GM12892 (cell line): ENCODE measurements at places on chromosomes 4 and X.

DNA sequence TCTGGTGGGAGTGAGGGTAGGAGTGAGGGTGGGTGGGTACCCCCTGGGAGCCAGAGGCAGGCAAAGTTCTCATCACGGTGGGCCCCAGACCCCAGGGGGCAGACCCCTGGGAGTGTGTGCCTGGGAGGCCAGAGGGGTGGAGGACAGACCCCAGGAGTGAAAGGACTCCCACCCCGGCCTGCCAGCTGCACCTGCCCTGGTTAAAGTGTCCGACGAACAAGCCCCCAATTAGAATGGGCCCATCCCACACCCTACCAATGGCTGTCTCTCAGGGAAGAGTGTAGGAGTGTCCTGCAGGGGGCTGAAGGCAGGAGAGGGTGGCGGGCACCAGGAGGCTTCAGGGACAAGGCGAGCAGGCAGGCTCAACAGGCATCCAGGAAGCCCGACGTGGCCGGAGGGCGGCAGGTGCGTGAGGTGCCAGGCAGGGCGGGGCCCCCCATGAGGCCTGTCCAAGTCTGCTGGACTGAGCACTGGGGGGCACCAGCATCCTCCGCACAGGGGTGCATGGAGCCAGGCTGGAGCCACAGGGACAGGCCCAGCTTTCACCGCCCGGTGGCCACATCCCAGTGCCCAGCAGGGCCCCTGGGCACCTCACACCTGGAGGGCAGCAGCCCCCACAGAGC is 8.7 kb downstream of the PDE6B start:
- no peak for DNase-seq

GRCh38 chr4:145181091-145181501 is 707 bp upstream of the OTUD4 start:
- no peak for DNase-seq

- DNase-seq = no peak
Measured at GRCh38 chr4:65651751-65652150, 18.5 kb downstream of the EPHA5 start.

DNA sequence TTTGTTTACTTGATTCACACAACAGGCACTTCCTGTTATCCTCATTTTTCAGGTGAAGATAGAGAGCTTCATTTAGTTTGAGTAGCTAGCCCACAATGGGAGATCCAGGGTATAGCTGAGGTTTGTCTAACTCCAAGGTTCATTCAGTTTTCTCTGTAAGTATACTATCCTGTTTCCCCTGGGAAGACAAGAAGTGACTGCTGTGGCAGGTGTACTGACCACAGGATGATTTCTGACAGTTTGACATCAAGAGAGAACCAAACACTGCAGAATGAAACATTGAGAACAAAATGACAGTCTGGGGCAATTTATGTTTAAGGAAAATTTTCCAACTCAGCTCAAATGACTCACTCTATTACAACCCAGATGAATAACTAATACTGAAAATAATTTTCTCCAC is 958.0 kb downstream of the STPG2 start:
- DNase-seq = no peak

DNA sequence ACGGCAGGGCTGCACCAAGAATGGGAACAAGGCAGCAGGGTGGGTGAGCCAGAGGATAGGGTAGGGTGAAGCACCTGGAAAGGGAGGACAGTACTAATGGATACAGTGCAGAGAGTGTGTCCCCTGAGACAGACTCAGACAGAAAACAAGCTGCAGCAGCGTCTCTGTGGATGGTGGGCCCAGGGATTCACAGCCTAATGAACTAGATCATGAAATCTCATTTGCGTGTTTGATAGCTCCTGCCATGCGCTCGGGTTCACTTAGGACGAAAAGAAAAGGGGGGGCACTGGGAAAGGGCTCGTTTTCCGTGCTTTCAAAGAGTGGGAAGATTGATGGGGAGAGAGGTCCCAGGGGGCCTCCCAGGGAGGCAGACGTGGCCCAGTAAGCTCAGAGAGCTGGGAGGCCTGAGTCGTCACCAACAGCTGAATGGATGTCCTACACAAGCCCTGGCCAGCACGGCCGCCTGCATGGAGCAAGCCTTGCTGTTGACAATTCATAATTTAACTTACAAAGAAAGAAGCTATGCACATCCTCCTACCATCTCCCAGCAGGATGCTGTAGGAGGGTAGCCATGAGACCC is 446.9 kb downstream of the BCOR start:
- no peak for DNase-seq

DNA sequence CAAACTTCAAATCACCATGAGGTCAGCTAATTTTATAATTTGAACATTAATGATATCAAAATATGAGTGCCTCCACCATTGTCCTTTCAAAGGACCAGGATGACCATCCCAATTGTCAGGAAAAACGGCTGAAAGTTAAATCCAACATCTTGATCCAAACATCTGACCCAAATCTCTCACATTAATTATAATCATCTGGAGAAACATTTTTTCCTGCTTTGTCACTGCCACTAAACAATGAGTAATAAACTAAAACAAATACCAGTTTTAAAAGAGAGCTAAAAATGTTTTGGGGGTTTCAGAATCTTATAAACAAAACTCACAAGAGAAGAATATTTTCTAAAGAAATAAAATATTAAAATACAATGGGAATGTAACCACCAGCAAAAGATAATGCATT is 45.7 kb upstream of the NDST4 start:
- no peak for DNase-seq

GRCh38 chrX:100980608-100981497 is 11.3 kb downstream of the ARL13A start:
- no peak for DNase-seq

GRCh38 chr4:1622238-1622637 is 61.9 kb downstream of the FAM53A start:
- DNase-seq = no peak

GRCh38 chr4:162265802-162266201 is 102.0 kb upstream of the FSTL5 start:
- DNase-seq = no peak

DNA sequence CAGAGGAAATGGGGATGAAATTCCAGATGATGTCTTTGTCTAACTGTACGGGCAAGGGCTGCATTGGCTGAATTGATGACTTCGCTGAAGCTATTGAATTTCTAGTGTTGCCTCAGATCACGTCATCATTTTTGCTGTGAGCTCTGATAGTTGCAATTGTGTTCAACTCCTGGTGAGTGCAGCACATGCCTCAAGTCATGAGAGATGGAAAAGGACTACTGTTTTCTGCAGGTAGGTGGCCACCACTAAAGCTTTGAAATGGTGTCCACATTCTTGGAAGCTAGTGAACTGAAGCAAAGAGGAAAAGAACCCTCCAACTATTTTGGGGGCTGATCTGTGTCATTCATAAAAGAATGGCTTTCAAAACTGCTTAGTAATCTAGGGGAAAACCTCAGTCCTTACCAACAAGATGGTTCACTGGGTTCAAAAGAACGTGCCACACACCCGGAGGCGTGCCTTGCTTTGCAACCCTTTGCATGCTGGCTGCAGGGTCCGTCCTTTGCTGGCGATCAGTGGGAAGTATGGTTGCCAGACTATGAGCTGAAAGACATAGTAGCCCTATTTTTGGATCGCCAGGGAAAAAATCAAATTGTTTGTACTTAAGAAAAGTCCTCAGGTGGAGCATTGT is 88.1 kb upstream of the STOX2 start:
- DNase-seq = no peak

DNA sequence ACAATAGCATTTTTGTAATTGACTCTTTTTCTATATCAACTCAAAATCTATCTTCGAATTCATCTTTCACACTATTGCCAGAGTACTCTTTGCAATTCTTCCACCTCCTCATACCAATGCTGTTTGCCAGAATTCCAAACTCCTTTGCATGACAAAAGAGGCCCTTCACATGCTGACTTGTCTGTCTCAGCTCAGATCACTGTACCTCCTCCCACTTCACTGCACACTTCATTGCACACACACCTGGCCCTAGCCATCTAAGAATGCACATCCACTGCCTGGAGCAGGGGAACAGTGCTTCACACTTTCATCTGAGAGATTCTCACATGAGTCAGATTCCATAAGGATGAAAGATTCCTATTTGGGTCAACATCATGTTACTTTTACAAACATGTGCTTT is 56.5 kb downstream of the PRDM5 start:
- DNase-seq = no peak

DNA sequence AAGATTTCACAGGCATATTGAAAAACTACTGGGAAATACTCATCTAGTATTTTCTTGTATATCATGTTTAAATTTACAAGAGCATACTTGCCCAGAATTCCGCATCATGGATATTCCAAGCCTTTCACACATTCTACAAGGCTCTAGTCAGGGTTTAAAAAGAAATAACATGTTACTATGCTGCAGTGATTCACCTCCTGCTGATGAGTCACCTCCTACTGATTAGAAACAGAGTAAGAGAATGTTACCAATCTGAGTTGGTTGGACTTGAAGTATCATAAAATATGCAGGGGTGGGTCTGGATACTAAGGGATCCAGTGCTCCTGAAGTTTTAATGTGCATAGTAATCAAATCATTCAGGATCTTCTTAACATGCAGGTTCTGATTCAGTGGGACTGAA is 192.0 kb upstream of the ANK2 start:
- no peak for DNase-seq

GRCh38 chr4:128854433-128854832 is 44.9 kb downstream of the JADE1 start:
- no peak for DNase-seq

DNA sequence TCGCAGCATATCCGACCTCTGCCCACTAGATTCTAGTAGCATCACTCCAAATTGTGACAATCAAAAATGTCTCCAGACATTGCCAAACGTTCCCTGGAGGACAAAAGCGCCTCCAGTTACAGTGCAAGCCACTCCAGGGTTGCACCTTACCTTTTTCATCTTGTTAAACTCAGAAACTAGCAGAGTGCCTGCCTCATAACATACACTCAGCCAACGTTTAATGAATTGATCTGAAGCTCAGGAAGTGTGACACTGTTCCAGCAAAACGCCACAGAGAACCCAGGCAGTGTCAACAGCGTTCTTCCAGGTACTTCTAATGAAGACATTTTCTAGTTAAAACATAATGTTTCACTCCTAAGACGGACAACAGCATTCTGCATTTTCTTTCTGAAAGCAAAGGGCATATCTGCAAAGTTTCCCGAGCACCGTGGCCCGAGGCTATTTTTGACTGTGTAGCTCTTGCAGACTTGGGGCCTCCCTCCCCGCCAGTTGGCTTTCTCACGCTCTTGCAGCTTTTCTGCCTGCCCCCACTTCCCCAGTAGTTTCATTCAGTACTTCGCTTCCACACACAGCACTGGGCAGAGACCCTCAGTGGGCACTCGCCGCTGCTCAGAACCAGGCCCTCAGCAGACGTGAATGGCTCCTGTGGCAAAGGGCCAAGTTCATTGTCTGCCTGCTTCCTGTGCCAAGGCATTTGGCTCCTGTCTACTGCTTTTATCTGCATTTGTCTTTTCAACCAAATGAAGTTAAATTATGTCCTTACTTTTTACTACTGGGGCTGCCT is 133.4 kb upstream of the TTC29 start:
- DNase-seq = no peak

DNA sequence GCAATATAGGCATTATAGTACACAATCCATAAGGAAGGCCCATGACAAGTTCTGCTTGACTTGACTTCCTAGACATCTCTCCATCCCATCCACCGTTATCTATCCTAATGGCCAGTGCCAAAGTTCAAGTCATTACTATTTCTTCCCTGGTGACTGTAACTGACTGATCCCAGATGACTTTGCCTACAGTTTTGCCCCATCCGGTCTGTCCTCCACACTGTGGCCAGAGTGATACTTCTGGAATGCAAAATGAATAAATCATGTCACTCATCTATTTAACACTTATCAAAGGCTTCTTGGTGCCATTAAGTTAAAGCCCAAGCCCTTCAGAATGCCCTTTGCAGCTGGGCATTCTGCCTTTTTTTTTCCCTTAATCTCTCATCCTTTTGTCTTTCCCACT is 130.8 kb downstream of the PPARGC1A start:
- DNase-seq = no peak

DNA sequence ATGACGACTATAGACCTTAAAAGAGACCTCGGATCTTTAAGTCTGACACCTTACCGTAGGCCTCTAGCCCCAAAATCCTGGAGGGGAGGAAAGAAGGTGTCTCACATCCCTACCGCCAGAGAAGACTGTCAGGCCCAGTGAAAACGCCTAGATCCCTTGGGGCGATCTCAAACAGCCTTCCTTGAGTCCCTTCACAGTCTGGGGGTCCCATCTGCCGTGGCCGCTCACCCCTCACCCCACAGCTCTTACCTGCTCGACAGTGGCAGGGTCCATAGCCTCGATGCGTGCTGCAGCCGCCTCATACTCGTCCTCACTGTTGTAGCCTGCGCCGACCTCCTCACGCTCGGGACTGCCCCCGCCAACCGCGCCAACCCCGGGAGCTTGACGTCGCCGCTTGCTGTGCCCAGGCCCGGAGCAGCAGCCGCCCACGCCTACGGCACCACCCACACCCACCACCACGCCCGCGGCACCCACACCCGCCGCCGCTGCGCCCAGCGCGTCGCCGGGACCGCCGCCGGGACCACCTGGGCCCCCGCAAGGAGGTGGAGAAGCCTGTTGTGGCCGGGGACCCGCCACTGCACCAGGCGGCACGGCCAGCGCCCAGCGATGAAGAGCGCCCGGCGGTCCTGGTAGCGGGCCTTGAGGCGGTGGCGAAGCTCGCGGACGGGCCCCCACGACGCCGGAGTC is 536 bp downstream of the OTUD5 start:
- DNase-seq = no peak

- DNase-seq = no peak
Measured at GRCh38 chr4:6157926-6158325, 42.4 kb downstream of the JAKMIP1 start.

GRCh38 chr4:4762909-4763821 is 96.3 kb upstream of the MSX1 start:
- peak; percentile 58 for DNase-seq

- DNase-seq = no peak
Measured at GRCh38 chrX:85111347-85111746, 107.7 kb downstream of the APOOL start.

GRCh38 chr4:93747220-93747619 is 81.3 kb upstream of the ATOH1 start:
- no peak for DNase-seq

DNA sequence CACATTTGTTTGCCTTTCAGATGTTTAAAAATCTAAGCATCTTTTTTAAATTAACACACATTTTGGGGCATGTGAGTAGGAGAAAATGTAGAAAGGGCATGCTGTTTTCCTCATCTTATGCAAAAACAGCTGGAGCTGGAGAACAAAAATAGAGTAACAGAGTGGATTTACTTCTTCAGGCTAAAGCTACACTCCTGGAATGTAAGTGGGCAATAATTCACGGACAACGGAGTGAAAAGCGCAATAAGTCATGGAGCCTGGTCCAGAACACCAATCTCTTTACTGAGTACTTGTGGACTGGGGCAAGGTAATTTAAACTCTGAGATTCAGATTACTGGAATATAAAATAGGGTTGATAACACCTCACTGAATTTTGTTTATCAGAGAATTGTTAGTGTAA is 1018.8 kb upstream of the HS3ST1 start:
- no peak for DNase-seq

- DNase-seq = peak; percentile 90
Measured at GRCh38 chr4:6986781-6987587, 56.2 kb upstream of the TADA2B start.
